ENCODE measurements at places on chromosomes 11 and 22.

DNA sequence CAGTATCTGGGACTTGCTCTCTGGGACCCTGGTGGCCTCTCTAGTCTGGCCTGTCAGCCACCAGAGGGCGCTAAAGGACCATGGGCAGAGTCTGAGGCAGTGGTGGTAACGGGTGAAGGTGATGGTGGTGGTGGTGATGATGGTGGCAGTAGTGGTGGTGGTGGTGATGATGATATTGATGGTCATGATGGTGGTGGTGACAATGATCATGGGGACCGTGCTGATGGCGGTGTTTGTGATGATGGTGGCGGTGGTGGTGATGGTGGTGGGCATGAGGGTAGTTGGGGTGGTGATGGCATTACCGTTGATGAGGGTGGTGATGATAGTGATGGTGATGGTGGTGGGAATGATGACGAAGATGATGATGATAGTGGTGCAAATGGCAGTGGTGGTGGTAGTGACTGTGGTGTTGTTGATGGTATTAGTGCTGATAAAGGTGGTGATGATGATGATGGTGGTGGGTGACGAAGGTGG, 16.0 kb downstream of the TRPM5 start:
- DNase-seq = peak; percentile 90

GRCh38 chr11:130671801-130672700, 223.6 kb downstream of the ADAMTS15 start:
- DNase-seq = no peak

GRCh38 chr11:69204941-69205742, 49.4 kb downstream of the SMIM38 start:
- no peak for DNase-seq

- no peak for DNase-seq
These were observed 780.2 kb downstream of the BRD1 start for GRCh38 chr22:49047447-49047846.

DNA sequence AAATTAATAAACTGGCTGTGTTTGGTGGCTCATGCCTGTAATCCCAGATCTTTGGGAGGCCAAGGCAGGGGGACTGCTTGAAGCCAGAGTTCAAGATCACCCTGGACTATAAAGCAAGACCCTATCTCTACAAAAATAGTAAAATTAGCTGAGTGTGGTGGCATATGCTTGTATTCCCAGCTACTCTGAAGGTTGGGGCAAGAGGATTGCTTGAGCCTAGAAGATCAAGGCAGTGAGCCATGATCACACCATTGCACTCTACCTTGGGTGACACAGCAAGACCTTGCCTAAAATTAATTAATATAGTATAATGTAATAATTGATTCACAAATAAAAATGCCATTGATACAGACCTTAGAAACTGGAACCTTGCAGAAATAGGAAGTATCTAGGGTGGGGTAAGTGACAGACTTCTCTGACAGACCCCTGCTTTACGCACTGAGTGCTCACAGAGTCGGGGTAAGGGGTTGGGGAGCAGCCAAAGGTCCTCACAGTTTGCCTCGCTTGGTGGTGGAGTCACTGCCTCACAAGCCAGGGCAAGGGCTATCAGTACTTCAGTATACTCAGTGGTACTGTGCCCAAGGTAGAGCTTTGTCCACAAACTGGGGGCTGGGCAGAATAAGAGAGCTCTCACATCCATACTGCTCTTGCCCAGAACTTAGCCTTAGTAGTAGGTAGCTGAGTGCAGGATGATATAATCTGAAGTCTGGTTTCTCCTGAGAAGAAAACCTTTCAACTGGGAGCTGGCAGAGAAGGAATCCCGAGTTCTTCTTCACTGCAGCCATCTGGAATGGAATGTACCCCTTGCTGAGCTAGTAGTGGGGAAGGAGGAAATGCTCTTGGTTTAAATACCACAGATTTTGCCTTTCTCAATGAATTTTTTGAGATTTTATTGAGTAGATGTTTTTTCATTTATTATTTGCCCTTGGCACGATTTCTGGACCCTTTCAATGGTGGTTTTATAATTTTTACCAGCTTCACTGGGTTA, 65.5 kb downstream of the EMSY start:
- no peak for DNase-seq

DNA sequence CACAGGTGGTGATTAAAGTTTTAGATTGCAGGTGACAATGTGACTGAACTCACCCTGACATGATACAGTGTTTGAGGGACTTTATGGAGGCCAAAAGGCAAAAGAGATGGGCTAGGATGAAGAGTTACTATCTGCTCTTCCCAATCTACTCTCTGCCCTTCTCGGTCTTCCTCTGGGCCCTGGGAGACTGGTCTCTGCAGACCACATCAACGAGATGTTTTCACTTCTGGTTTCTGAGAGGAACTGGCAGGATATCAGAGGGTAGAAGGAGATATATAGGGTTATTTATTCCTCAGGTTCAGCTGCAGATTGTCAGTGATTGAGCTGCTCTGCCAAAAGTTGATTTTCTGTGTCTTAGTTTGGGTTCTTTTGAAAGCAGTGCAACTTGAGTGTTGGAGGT, 32.4 kb upstream of the CD44 start:
- DNase-seq = no peak

- no peak for DNase-seq
These were observed 5.9 kb upstream of the GRK2 start for GRCh38 chr11:67260406-67260805.
